T-helper 2 cell treated with Interferon-gamma antibody and Interleukin-4, amounts not matched to agents 5 μg/mL and 100 μg/mL, for 36 hours (primary cell): ENCODE measurements at places on chromosomes 4 and X.

- no peaks in the 10 kb centered on the region for H3K27me3 ChIP-seq
- H3K4me3 ChIP-seq, result no peak overlapping the region
- no peak for DNase-seq
- H3K27ac ChIP-seq, result no peak overlapping the region
- H3K4me1 ChIP-seq, result peaks cover 26% of the 10 kb centered on the region
Observed at GRCh38 chr4:36274158-36274557, 7.3 kb upstream of the DTHD1 start.

DNA sequence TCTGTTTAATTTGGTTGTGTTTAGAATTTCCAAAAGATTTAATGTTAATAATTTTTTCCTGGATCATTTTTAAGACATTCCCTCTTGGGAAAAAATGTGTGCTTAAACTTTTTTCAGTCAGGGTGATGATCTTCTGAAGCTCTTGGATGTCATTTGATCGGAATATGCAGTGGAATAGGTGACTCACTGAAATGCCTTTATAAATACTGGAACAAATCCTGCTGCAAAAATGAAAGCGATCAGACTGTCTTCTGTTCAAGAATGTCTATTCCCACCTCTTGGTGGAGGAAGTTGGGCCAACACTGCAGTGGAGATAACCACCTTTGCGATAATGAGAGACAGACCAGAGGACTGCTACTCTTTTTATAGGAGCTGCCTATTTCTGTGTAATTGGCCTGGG is 46.7 kb downstream of the LARP1B start:
- no peaks in the 10 kb centered on the region for H3K27me3 ChIP-seq
- peaks cover 16% of the 10 kb centered on the region for H3K36me3 ChIP-seq
- no peak for DNase-seq

DNA sequence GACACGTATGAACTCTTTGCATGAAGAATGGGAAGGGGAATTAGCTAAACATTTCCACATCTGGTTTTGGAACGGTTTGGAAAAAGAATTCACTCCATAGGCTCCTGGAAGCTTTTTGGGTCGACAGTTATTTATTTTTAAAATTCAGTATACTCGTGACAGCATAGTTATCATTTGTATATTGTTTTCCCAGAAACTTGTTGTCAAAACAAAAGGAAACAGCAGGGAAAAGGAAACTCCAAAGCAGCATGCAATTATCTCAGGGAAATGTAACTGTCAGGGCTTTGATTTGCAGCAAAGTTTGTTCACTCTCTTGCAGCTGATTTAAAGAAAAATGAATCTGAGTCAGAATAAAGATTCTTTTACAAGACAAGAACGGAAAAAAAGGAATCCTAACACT is 86.5 kb downstream of the PLAC1 start:
- H3K36me3 ChIP-seq, result no peaks in the 10 kb centered on the region
- no peak for DNase-seq
- no peak overlapping the region for H3K4me3 ChIP-seq
- peaks cover 8% of the 10 kb centered on the region for H3K4me1 ChIP-seq
- no peak overlapping the region for H3K27ac ChIP-seq

DNA sequence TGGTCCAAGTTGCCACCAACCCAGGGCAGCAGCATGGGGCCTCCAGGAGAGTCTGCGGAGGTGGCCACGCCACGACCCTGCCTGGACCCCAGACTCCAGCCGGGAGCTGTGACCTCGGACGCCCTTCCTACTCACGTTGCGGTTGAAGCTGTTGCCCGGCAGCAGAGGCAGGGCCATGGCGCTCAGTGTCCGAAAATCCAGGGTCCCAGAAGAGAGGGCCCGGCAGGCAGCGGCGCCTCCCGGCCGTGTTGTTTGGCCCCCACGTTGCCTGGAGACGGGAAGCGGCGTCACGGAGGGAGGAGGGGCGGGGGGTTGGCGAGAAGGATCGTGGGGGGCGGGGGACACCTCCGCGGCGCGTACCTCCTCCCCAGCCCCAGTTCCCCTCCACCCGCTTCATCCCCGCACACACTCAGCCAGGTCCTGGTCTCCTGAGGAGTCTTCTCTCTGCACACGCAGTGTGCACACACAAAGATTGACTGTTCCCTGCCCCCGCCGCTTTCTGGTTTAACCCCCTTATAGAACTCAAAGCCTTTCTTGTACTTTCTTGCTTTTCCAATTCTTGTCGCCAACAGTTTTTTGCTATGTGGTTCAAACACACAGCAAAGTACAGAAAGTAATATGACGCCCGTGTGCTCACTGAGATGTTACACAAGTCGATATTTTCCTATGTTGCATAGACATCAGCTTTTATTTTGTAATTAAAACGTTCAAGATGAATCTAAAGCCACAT is at the start of gene EFHC2:
Gene EFHC2, minus strand, starts transcription at position 261 of the 730 bp plus-strand sequence. Its CDS starts 84 bp downstream, at position 177.
- H3K4me1 ChIP-seq, result peaks cover 14% of the 10 kb centered on the region
- H3K27me3 ChIP-seq, result no peaks in the 10 kb centered on the region
- DNase-seq, result no peak

DNA sequence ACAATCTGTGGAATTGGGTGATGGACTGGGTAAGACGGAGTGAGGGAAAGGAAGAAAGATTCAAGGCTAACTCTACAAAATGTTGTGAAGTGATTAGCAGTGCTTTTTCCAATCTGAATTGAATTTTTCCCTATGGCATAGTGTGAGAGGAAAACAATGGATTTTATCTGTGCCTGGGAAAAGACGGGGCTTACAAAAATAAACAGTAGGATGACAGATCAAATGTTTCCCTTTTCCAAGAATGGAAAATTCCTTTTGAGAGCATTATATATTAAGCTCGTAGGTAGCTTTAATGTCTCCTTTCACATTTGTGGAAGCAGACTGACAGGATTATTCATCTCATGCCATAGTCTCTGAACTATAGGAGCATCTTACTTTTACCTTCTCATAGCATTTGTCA is 27.8 kb downstream of the ATP11C start:
- H3K4me1 ChIP-seq, result peaks cover 16% of the 10 kb centered on the region
- no peaks in the 10 kb centered on the region for H3K27me3 ChIP-seq
- H3K27ac ChIP-seq, result no peak overlapping the region
- no peak for DNase-seq
- no peak overlapping the region for H3K4me3 ChIP-seq
- H3K36me3 ChIP-seq, result peaks cover 3% of the 10 kb centered on the region

- H3K36me3 ChIP-seq, result no peaks in the 10 kb centered on the region
- no peak overlapping the region for H3K27ac ChIP-seq
- H3K27me3 ChIP-seq, result no peaks in the 10 kb centered on the region
- H3K4me1 ChIP-seq, result peaks cover 11% of the 10 kb centered on the region
Observed at GRCh38 chr4:7785017-7785416, 154.6 kb downstream of the AFAP1 start.

DNA sequence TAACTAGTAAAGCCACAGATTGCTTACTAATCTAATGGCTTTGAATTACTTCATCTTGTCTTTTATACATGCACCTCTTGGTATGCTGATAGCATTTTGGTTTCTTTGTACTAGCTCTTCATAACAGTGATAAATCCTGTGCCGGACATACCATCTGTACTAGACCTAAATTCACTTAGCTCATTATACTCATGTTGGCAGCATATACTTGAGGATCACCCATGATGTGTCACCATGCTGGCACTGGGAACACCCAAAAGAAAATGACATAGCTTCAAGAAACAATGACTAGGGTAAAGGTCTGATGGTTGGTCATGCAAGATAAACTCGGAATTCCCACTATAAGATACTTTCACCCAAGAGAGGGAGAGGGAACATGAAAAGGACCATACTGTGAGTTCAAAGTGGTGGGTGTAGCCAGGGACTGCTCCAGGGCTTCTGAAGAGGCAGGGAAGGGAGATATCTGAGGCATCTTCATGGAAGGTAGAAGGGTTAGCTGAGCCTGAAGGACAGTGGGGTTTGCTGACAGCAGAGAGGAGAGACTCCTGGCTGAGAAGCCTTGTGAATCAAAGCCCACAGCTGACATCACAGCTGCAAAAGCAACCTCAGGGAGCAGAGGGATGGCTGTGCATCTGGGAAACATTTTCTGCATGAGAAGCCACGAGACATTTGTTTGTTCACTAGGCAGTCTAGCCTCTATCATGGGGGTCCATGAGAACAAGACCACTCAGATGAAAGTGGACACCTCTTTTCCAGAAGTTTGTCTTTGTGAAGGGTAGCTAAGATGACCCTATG is 314.2 kb downstream of the RAB28 start:
- H3K27me3 ChIP-seq, result no peaks in the 10 kb centered on the region
- H3K36me3 ChIP-seq, result no peaks in the 10 kb centered on the region
- no peak overlapping the region for H3K4me3 ChIP-seq

- H3K27ac ChIP-seq, result no peak overlapping the region
- no peak for DNase-seq
- H3K4me3 ChIP-seq, result no peak overlapping the region
- H3K36me3 ChIP-seq, result no peaks in the 10 kb centered on the region
Observed at GRCh38 chr4:121555315-121556107, 141.3 kb downstream of the ANXA5 start.

DNA sequence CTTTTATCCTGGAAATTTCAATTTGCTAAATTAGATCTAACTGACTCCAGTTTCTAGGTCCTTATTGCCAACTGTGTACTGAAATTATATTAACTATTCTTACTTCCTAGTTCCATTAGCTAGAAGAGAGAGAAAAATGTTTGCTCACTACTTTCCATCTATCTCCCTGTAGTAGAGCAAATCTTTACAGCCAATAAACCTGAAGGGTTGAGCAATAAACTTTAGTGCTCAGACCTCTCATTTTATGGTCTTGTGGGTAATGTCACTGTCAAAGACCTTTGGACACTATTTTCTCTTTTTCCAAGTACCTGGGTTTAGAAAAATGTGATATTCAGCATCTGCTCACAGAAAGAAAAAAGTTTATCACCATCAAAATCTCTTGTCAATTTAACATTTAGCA is 237.5 kb upstream of the GEMIN8 start:
- H3K4me1 ChIP-seq, result no peaks in the 10 kb centered on the region
- H3K4me3 ChIP-seq, result no peak overlapping the region
- no peaks in the 10 kb centered on the region for H3K27me3 ChIP-seq
- no peak for DNase-seq
- no peaks in the 10 kb centered on the region for H3K36me3 ChIP-seq

GRCh38 chr4:122901247-122902010 is 21.0 kb downstream of the NUDT6 start:
- no peaks in the 10 kb centered on the region for H3K27me3 ChIP-seq
- no peaks in the 10 kb centered on the region for H3K4me1 ChIP-seq
- no peak overlapping the region for H3K27ac ChIP-seq
- DNase-seq, result no peak
- no peak overlapping the region for H3K4me3 ChIP-seq

DNA sequence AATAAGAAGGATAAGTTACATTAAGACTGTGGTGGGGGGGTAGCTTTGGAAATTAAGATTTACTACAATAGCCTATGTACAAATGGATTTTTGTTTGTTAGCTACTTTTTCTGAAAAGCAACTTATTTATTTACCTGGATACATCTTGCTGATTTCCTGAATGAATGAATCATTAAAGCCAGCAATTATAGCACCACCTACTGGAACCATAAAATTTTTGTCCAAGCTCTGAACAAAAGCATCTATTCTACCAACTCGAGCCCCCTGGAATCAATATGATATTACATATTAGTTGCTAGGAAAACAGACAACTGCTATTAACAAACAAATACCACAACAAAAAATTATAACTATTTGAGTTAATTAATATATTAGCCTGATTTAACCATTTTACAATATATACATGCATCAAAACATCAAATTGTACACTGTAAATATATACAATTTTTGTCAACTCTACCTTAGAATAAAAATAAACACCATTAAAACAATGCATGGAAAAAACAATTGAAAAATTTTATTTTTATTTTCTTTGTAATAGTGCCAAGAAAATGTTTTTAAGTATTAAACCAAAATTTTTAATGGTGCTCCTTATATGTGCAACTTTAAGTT is 15.3 kb downstream of the SEPSECS start:
- no peak overlapping the region for H3K27ac ChIP-seq
- H3K36me3 ChIP-seq, result peaks cover 12% of the 10 kb centered on the region
- H3K4me1 ChIP-seq, result no peaks in the 10 kb centered on the region
- no peaks in the 10 kb centered on the region for H3K27me3 ChIP-seq
- H3K4me3 ChIP-seq, result no peak overlapping the region

- H3K4me1 ChIP-seq, result no peaks in the 10 kb centered on the region
- H3K36me3 ChIP-seq, result no peaks in the 10 kb centered on the region
- H3K27me3 ChIP-seq, result no peaks in the 10 kb centered on the region
Observed at GRCh38 chrX:72393836-72394517, 88.3 kb upstream of the CITED1 start.

DNA sequence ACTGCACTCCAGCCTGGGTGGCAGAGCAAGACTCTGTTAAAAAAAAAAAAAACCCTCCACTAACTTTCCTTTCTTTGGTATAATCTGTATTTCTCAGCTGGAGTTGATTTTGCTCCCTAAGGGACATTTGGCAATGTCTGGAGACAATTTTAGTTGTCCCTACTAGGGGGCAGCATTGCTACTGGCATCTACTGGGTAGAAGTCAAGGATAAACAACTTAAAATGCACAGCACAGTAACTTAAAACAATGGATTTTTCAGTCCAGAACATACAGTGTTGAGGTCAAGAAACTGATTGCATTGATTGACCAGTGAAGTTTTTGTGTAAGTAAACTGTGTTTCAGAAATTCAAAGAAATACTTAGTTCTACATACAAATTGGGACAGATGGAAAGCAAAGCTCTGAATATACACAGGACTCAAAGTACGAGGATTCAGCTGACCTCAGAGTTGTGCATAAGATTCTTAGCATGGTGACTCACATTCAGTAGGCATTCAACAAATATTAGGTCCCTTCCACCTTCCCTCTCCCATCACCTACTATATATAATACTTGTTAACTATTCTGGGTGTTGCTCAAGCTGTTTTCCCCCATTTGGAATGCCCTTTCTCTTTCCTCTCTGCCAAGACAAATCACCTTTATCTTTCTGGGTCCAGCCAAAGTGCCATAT is 8.8 kb downstream of the DDX53 start:
- no peak for DNase-seq
- H3K27ac ChIP-seq, result no peak overlapping the region
- no peak overlapping the region for H3K4me3 ChIP-seq
- H3K36me3 ChIP-seq, result no peaks in the 10 kb centered on the region
- H3K27me3 ChIP-seq, result no peaks in the 10 kb centered on the region

DNA sequence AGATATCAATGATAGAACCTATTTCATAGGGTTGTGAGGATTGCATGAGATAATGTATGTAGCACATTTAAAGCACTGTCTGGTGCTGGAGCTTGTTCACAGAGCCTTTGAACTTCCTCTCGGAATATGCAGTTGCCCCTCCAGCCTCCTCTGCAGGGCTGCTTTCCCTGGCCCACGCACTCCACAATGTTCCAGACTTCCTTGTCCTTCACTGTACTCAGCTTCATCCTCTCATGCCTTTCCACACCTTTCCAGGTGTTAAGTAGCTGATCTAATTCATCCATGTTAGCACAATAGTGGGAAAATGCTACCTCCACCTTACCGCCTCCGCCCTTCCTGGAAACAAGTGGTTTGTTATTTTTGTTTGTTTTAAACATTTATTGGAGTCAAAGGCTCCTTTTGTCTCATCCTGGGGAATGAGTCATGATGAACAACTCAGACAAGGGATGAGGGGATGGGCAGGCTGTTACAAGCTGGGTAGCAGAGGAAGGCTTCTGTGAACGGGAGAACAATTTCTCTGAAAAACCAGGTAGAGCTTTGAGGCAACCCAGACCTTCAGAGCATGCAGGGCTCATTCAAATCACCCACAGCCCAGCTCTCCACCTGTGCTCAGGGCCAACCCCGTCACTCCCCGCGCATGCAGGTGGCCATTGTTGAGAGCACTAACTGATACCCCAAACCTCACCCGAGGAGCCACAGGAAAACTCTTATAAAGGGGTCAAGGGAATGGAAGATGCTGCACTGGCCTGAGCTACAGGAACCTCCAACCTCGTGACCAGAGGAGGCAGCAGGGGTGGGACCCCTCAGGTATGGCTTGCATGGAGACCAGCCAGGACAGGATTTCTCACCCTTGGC is 84.9 kb upstream of the TBL1X start:
- peaks cover 18% of the 10 kb centered on the region for H3K4me1 ChIP-seq
- no peak overlapping the region for H3K27ac ChIP-seq
- no peaks in the 10 kb centered on the region for H3K36me3 ChIP-seq
- H3K4me3 ChIP-seq, result no peak overlapping the region
- no peaks in the 10 kb centered on the region for H3K27me3 ChIP-seq
